ENCODE measurements at places on chromosomes 11 and 22.
A peak's percentile ranks its signal among the peaks of the same experiment; 100 is the strongest.

- DNase-seq, result no peak
Observed at GRCh38 chr11:105829084-105829483, 193.0 kb downstream of the MSANTD4 start.

DNA sequence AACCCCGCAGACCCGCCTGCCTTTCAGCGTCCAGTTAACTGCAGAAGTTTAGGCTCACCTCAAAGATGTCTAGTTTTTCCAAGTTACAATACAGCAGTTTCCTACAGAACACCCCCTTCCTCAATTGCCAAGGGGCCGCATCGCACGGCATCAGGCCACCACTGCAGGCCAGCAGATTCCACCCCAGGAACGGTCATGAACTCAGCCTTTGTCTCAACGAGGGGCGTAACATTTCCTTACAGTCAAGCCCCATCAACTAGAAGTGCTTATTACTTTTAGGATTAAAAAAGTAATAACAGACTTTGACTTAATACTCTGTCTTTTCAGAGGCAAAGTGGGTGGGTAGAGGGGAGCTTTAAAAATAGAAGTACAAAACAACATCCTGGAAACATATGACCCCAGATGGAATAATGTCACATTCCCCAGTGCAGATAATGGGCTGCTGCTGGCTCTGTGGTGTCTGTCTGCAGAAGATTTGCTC lies 36.3 kb downstream of the PPP2R1B start:
- no peak for DNase-seq

GRCh38 chr22:46116491-46116958 lies 33.8 kb upstream of the PPARA start:
- peak; percentile 89 for DNase-seq

GRCh38 chr11:25536289-25536688 lies 795.6 kb upstream of the ANO3 start:
- DNase-seq, result no peak

DNA sequence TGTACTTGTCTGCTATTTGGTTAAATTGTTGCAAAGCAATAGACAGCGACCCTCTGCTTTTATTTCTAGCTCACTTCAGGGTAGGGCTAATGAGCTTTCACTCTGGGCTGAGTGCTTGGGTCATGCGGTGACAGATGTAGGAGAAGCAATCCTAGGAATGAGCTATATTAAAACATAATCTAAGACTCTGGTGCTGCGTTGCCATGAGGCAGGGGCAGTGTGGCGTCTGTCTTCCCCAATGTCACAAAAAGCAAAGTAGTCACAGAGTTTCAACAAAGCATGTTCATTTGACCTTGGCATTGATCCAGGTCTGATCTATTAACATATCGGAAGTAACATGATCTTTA lies 55.5 kb upstream of the GRAMD1B start:
- DNase-seq, result no peak

DNA sequence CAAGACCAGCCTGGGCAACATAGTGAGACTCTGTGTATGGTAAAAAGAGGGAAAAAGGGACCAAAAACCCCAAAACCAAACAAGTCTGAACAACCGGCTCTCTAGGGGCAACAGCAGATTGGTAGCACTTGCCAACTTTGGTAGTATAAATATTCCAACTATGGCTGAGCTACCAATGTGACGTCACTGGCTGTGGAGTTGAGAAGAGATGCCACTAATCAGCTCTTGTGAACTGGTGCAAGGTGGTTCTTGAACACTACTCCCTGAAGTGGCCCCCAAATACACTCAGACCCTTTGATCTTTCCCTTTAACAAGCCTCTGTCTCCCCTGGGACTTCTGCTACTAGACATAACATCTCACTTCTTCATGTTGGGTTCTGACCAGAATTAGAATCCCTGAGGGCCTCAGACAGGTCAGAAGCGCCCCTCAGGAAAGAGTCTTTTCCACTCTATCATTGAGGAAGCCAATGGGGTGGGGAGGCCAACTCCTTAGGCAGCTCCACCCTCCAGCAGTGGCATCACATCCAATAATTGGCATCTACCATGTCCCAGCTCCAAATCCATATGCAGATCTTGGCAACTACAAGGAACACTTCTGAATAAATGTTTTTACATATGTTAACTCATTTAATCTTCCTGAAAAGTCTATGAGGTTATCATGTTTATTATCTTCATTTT lies 49.2 kb downstream of the RPL27A start:
- no peak for DNase-seq

DNA sequence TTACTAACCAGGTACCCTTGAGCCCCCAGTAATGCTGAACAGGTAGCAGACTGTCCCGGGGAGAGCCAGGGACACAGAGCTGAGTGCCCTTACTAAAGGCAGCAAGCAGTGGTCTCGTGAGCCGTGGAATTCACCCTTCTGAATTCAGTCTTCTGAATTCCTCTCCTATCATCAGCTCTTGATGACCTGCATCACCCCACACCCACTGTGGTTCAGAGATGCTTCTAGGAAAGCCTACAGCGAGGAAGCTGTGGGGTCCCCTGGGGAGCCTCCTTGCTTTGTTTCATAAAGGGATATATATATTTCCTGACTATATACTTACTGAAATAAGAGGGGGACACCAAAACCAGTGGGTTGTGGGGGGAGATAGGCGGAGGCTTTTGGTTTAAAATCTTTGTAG lies 2.6 kb downstream of the SPATA19 start:
- no peak for DNase-seq

- DNase-seq, result no peak
Observed at GRCh38 chr22:50400406-50400805, 57.3 kb downstream of the PPP6R2 start.

DNA sequence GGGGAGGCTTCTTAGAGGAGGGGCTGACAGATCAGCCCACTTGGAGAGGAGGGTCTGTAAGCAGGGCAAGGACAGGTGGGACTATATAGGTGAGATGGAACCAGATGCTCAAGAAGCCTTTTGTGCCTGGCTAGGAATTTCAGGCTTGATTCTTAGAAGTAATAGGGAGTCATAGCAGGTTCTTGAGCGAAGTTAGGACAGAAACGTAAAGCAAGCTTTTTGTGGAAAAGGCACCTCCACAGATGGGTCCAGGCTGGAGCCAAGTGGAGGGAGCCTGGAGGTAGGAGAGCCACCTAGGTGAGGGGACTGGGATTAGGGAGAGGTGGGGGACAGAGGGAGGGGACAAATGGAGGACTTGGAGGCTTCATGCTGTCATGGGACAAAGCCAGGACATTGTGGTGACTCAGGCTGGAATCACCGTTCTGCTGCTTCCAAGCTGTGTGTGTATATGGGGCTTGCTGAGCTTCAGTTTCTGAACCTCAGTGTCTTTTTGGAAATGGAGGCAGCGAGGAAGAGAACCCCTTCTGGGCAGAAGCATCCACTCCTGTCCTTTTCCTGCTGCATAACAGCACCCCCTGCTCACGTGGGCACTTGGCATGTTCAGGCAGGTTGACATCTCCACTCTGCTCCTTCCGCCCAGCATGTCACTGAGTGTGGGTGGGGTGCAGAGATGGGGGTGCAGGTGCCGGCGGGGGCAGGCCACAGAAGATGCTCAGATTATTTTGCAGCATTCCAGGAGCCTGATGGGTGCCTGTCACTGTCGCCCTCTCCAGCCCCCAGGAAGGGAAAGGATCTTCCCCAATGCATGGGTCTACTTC lies 58.0 kb downstream of the MCM5 start:
- no peak for DNase-seq

DNA sequence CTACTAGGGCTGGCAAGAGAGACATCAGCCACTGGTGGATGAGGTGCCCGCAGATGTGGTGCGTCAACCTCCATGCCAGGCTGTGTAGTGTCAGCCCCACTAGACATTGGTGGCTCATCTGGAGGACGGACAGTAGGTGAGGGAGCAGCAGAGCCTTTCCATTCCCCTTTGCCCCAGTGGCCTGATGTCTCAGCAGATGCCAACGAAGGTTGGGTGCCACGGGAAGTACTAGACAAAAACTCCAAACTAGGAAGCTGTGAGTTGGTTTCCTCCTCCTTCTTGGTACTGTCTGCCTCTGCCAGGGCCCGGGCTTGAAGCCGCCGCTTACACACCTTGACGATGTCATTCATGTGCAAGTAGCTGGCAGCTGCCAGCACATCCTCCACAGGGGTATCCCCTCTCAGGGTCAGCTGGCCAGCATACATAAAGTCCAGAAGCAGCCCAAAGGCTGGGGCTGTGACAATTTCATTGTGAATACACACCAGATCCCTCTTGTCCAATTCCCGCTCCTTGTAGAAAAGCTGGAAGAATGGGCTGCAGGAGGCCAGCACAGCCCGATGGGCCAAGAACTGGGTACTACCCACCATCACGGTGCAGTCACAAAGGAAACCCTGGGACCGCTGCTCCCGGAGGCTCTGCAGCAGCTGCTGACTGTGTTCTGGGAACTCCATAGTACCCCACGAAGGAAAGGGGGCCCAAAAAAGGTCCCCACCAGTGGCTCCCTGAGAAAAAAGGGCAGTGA lies 795 bp downstream of the ZBTB3 start:
- no peak for DNase-seq

DNA sequence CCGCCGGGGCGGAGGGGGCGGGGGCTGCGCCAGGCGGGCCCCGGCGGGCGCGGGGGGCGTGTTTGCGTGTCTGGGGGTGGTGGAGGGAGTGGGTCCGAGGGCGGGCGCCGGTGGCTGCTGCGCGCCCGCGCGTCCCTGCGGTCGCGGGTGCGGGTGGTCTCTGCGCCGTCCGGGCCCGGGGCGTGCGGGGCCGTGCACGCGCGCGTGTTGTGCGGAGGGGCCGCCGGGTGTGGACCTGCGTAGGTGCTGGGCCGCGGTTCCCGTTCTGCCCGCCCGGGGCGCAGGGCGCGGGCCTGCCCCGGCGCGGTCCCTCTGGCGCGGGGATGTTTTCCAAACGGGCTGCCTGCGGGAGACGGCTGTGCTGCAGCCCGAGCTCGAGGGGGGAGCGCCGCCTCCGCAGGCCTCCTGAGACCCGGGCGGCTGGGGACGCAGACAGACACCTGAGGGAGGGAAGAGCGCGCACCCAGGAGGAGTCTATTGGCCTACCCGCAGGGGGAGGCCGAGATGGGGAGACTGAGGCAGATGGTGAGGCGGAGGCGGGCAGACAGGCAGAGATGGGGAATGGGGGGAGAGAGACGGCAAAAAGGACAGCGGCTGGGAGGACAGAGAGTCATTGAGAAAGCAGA lies 442 bp downstream of the PELI3 start:
- DNase-seq, result no peak

DNA sequence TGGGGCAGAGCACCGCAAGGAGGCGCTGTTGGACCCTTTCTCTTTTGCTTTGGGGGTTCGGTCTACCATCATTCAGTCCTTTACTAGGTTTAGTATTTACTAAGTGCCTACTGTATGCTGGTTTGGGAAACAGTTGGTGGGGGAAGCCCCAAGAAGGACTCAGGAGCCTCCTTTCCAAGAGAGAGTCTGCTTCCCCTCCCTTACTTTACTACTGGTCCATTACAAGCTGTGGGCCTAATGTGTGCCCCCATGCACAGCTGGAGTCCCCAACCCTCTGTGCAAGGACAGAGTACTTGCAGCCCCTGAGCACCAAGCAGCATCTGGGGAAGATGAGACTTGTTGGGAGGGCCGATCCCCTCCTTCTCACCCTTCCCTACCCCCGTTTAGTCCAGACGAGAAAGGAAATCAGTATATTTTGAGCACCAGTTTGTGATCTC lies 876 bp upstream of the UBE2L6 start:
- peak; percentile 96 for DNase-seq

GRCh38 chr22:20868025-20868962 lies 9.5 kb downstream of the SNAP29 start:
- DNase-seq, result no peak

DNA sequence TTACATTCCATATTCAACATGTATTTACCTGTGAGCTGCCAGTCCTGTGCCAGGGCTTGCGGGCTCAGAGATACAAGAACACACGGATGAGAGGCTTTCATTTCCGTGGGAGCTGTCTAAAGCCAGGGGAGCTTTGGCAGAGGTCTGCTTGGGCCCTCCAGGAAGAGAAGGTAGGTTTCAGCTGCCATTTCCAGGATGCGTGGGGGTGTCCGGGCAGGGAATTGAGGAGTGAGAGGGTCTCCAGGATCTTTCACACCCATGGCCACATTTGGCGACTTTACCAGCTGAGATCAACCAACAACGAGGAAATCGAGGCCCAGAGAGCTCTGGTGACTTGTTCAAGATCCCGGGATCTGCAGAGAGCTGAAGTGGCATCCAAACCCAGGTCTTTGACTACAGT lies 119.6 kb downstream of the BUD13 start:
- DNase-seq, result no peak

DNA sequence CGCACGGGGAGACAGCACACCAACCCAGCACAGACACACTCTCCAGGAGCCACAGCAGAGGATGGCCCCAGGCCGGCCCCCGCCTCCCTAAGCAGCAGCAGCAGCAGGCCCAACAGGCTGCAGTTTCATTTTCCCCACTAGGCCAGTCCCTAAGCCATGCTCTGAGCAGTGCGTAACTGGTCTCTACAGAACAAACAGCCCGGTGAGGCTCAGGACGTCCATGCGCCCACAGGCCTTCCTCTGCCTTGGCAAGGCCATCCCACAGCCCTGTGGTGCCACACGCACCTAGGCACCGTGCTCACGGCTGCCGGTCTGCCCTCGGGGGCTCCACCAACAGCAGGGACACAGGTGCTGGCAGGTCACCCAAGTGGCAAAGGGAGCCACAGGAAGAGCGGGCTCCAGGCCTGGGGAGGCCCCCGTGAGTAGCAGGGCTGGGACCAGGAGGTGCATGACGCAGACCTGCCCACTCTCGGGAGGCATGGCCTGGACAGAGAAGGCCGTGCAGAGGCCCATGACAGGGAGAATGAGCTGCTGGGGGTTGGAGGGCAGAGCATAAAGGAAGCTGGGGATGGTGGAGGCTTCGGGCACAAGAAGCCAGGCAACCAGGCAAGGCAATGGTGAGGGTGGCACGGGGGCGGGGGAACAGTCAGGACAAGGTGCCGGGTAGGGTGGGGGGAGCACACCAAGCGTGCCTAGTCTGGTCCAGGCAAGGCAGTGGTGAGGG lies 1.4 kb upstream of the MOB2 start:
- DNase-seq, result no peak

- DNase-seq, result no peak
Observed at GRCh38 chr11:43021466-43021865, 290.3 kb upstream of the API5 start.

DNA sequence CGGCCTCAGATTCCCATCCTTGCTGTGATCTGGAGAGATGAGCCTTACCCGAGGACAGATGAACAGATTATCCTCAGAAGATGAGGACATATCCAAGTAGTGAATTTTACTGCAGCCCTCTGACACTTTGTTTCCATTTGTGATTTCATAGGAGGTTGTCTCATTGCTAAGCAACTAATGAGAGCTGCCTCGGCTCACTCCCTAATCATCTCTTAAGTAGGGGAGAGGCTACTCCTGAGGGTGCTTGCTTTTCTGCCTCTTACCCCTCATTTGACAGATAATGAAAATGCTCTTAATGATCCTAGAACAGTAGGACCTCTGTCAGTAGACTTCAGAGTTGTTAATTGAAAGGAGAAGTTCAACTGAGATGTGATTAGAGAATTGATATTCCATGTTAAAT lies 150.9 kb downstream of the TBC1D22A start:
- DNase-seq, result no peak
